ENCODE measurements at places on chromosomes 7 and 10. TPM values are rescaled to one million over a fixed set of nuclear protein-coding genes. Genes with fewer than 3 reads are reported as not detected.

DNA sequence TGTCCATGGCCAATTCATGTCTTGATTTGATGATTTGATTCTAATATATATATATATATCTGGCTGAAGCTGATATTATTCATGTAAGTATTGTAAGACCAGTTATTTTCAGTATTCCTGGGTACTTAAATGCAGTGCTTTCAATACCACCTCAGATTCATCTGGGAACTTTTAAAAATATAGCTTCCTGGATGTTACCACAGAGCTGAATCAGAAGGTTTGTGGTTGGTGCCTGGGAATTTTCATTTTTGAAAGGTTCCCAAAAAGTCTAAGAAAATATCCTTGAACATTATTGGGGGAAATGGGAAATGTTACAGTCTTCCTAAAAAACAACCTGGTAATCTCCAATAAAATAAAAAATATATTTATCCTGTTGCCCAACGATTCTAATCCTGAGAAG lies 10.7 kb upstream of the PPP3CB start:
- no peak for DNase-seq

GRCh38 chr7:138654616-138655015 lies 46.5 kb downstream of the SVOPL start:
- no peak for DNase-seq

Gene TAS2R3
- 0.35 TPM for total RNA-seq

Gene CPXM2
- total RNA-seq, result 2.5 TPM

GRCh38 chr7:97845622-97846203 lies 26.5 kb downstream of the ASNS start:
- DNase-seq, result no peak

DNA sequence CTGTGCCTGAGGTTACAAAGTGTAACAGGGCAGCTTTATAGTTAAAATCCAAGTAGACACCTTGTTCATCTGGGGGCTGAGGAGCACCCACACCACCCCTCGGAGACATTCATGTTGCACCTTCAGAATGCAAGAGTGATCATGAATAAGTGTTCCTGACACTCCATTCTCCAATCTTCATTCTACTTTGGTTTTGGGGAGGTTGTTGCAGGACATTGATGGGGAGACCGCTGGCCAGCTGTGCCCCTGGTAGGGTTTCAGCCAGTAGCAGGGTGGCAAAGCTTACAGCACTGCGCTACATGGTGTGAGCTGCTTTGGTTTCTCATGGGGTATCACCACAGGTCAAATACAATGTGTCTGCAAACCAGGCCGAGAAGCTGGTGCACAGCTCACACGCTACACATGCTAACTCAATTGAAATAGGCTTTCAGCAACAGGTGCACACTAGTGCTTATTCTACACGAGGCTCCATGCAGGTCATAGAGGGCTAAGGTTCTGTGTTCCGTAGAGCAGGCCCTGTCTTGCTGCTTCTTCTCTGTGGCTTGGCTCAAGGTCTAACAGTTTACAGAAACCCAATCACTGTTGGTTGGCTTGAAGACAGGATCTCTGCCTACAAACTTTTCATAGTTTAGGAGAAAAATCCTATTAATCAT lies 317.4 kb upstream of the ZNF32 start:
- no peak for DNase-seq

DNA sequence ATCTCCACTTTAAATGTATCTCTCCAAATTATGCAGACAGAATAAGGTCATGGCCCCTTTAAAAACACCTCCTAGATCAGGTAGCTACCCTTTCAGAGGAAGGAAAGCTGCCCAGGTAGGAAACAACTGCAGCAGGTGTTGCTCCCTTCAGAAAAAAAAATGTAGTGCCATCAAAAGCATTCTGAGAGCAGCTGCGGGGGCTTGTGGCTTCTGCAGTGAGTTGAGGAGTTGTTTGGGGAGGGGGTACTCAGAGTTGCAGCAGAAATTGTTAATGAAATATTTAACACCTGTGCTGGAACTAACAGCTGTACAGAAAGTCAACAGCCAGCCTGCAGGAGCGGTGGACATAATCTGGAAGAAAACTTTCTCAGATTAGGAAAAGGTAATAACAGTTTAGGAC lies 24.0 kb downstream of the CDHR3 start:
- no peak for DNase-seq

Data from esophagus squamous epithelium (tissue), 5 donors.